ENCODE measurements at places on chromosomes 12 and 14.

GRCh38 chr14:25116607-25117006 is 66.7 kb upstream of the STXBP6 start:
- no peak for DNase-seq

DNA sequence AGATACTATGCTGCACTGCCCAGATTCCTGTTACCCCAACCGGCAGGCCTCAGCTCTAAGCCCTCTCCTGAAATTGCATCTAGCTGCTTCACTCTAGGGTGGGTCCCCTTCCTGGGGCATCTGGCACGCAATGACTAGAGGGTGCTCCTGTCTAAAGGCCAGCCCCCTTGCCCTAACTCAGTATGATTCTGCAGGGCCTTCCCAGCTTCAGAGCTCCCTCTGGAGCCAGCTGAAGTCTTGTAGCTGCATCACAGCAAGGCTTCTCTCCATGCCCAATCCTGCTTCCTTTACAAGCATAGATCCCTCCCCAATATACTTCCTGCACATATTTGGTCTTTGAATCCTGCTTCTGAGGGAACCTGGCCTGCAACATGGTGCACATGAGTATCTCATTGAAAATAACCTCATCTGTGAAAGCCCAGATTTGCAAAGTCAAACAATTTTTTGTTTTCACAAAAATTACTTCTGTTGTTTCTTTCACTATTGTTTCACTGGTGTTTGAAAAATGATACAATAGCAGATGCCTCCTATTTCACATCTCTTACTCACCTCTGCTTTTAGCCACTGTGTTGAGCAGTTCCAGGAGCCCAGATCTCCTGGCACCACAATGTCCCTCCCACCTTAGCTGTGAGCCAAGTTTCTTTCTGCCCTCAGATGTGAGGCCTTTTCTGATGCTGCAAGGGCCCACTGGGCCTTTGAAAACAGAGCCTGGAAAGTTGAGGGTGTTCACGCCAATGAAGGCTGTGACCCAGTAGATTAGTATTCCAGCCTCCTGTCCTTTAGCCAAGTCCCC is 169.5 kb upstream of the EGLN3 start:
- DNase-seq = no peak

DNA sequence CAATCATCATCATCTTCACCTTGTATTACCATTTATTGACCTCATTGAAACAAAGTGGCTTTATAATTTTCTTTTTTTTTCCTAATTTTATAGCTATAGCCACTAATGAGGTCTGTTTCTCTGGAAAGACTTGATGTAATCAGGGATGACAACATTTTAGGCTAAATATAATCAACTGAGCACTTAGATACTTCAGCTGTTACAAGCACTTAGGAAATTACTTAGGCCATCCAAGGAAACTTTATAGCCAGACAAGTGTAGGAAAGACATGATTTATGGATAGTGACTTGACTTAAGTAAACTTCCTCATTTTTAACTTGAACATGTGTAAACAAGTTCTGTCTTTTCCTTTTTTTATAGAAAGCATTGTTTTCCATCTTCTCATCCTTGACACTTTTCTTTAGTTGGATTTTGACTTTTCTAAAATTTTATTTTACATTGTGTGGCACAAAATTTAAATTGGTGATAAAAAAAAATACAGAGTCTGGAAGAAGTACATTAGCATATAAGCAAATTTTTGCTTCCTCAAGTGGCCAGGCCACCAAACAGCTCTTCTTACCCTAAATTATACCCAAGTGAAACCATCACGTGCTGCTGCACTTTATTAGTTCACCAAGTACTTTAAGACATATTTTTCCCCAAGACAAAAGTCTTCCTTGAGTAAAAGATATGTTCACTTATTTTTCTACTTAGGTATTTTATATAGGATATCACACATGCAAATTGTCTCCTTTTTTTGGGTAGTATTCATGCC is 15.1 kb downstream of the CPNE8 start:
- peak; percentile 71 for DNase-seq

- peak; percentile 93 for DNase-seq
These were observed at the start of gene UBC for GRCh38 chr12:124914392-124915238. UBC (minus strand) TSS chr12:124914650; CDS start chr12:124913771, 879 bp downstream.

DNA sequence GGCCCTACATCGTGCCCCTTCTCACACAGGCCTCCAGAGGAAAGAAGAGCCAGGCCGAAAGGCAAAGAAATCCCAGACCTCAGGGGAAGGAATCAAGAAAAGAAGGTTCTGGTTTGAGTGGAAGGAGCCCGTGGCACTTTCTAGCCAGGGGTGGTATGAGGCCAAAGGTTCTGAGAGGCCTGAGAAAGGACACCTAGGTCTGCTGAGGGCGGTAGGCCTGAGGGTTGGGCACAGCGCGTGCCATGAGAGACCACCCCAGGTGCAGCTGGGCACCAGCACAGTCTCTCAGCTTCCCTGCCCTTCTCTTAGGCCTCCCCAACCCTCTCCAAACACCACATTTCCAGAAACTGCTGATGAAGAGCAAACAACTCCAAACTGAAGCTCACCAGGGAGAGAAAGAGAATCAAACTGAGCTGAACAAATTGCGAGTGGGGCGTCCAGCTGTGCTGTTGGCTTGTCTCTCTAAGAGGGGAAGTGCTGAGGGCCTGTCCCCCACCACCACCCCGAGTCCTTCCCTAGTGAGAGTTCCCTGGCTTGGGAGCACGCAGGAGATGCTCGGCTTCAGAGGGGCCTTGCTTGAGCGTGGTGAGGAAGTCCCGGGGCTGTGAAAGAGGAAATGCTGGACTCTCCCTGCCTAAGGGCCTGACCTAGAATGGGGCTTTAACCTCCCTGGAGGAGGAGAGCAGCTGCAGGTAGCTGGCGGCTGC is 184.8 kb downstream of the ZFP36L1 start:
- DNase-seq = peak; percentile 42

- no peak for DNase-seq
These were observed 782.5 kb downstream of the C12orf50 start for GRCh38 chr12:87246726-87247125.

DNA sequence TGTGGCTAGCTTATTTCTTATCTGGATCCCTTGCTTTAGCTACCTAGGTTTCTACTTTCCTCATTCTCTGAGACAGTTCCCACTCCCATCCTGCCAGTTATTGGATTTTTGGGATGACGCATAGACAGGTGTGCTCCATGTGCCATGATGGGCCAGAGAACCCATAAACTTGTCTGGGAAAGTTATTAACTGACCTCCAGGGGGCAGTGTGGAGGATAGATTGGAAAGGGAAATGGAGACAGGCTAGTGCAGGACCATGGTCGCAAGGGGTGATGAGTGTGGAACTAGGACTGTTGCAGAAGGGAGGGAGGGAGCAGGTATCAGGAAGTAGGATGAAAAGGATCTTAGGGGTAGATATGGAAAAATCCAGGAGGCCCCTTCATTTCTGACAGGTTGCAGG is 80.3 kb downstream of the ESRRB start:
- DNase-seq = peak; percentile 67

DNA sequence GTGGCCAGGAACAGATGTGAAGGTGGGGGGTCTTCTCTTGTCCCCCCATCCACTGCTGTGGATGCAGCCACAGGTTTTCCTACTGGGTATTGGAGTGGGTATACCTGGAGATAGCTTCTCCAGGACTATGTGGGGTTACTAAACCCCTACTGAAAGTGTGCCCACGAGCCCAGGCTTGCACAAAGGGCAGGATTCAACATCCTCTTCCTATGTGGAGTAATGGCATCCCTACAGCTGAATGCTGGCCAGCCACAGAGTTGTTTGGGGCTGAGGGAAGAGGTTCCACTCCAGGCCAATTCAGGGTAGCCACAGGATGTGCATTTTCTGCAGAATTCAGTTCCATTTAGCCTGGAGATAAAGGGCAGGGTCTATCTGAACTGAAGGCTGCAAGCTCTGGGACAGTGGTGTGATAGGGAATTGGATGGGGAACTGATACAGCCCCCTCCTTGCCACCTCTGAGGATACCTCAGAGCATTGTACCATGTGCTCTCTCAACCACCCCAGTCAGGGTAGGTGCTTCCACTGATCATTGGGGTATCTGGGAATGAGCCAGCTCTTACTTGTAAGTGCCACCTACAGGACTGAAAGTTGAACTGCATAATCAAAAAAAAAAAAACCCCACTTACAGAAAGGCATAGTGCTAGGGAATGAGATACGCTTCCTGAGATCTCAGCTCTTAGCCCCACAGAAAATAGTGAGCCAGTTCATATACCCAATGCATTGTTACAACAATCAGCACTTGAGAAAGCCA is 187.1 kb downstream of the KITLG start:
- no peak for DNase-seq

DNA sequence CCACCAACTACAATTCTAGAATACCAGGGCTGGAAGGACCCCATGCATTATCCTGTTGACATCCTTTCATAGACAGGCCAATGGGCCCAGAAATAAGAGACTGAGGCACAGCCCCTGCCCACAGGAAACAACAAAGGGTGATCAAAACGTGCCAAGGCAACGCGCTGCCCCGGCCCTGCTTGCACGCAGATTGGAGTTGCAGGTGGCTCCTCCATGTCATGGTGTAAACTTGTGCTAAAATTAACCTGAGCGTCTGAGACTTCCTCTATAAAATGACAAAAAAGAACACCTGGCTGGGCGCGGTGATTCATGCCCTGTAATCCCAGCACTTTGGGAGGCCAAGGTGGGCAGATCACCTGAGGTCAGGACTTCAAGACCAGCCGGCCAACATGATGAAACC is 30.1 kb downstream of the SPRING1 start:
- DNase-seq = no peak

DNA sequence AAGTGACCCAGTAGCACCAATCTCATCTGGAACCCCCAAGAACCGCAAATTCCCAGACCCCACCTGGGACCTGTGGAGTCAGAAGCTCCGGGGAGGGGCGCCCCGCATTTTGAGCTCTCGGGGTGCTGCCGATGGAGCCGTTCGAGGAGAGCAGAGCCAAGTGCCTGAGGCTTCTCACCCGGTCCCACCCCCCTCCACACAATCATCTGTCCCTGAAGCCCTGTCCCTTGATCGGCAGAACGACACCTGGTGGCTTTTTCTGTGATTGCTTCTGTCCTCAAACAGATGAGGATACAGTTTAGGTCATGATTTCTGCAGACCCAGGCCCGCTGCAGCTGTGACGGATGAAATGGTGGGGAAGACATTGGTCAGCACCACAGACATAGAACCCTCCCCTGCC is 74.7 kb downstream of the NOC4L start:
- DNase-seq = no peak

GRCh38 chr12:106031761-106032622 is 106.8 kb downstream of the NUAK1 start:
- no peak for DNase-seq

DNA sequence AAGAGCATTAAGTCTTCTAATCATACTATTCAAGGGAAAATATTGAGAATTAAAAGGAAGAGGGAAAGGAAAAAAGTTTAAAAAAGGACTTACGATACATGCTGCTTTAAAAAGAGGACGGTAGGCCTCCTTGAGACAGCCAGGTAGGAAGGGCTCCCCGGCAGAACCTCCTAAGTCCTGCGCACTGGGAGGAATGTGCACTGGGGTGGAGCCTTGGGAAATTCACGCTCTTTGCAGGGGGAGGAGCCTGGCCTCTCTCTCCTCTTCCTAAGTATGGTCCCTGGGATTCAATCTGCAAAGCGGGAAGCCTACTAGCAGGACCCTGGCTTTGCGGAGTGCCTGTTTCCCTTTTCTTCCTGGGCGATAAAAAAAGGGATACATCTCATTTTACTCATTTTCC is 553.0 kb downstream of the RPS29 start:
- no peak for DNase-seq

- DNase-seq = no peak
These were observed 18.5 kb downstream of the RPGRIP1 start for GRCh38 chr14:21298358-21298757.

GRCh38 chr14:24062216-24062980 is 9.0 kb upstream of the CPNE6 start:
- no peak for DNase-seq

DNA sequence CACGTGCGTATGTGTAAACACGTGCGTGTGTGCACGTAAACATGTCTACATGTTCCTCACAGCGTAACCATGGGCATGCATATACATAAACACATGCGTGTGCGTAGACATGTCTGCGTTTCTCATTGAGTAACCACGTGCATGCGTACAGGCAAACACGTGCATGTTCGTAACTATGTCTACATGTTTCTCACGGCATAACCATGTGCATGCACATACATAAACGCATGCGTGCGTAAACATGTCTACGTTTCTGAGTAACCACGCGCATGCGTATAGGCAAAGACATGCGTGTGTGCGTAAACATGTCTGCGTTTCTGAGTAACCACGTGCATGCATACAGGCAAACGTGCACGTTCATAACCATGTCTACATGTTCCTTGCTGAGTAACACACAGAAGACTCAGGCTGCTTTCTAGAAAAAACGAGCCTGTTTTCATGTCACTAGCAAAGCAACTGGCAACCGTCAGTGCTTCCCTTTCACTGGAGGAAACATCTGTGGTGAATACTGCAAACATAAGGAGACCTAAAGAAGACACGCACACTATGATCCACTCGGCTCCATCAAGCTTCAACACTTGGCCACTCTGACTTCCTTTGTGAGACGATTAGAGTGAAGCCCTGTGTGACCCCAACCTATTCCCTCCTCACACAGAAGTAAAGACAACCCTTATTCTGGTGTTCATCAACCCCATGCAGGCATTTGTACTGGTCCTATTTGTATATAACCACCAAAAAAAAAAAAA is 28.8 kb downstream of the POLE start:
- no peak for DNase-seq

- no peak for DNase-seq
These were observed 166.5 kb upstream of the RASSF8 start for GRCh38 chr12:25792031-25792430.
